ENCODE measurements at places on chromosomes 6 and 20.

- no peak for DNase-seq
Observed at GRCh38 chr6:102137859-102138258, 744.4 kb downstream of the GRIK2 start.

DNA sequence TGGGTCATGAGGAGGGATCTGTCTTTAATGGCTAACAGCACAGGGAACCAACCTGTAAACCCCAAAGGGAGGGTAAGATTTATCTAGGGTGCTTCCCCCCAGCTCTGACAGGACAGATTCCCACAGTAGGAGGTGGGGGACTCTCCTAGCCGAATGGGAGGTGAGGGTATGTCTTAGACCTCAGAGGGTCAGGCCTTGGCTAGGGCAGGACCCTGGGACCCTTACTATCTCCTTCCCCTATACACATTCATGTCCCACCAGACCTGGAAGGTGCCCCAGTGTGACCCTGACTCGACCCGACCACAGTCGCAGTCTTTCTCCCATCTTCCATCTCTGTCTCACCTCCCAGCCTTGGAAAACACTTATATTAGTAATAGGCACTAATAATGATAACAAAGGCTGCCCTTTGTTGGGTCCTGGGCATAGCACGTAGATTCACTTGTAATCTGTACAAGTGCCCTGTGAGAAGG lies 36.8 kb downstream of the VEGFA start:
- no peak for DNase-seq

DNA sequence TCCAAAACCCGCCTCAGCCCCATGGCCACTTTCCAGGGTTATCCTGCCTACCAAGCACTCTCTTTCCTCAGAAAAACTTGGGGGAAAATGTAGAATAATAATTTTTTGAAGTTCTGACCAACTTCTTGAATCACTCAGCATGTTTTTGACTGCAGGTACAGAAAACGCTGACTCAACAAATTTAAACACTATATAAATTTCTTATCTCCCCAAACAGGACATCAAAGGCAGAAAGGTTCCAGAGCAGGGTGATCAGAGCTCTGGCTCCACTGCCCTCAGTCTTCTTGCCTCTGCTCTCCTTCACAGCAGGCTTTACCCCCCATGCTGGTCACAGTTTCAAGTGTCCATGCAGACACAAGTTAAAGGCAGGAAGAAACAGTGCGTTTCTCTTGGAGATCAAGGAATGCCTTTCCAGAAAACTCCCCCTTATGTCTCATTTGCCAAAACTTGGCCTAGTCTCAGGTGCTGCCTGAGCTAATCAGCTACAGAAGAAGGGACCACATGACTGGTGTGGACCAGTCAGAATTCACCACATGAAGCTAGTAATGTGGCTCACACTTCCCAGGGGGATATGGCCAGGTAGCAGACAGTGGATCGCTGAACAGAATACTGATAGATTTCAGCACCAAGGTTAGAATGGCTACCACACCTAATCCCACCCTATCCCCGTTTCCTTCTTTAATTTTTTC lies 24.4 kb upstream of the SLC17A3 start:
- DNase-seq = no peak

DNA sequence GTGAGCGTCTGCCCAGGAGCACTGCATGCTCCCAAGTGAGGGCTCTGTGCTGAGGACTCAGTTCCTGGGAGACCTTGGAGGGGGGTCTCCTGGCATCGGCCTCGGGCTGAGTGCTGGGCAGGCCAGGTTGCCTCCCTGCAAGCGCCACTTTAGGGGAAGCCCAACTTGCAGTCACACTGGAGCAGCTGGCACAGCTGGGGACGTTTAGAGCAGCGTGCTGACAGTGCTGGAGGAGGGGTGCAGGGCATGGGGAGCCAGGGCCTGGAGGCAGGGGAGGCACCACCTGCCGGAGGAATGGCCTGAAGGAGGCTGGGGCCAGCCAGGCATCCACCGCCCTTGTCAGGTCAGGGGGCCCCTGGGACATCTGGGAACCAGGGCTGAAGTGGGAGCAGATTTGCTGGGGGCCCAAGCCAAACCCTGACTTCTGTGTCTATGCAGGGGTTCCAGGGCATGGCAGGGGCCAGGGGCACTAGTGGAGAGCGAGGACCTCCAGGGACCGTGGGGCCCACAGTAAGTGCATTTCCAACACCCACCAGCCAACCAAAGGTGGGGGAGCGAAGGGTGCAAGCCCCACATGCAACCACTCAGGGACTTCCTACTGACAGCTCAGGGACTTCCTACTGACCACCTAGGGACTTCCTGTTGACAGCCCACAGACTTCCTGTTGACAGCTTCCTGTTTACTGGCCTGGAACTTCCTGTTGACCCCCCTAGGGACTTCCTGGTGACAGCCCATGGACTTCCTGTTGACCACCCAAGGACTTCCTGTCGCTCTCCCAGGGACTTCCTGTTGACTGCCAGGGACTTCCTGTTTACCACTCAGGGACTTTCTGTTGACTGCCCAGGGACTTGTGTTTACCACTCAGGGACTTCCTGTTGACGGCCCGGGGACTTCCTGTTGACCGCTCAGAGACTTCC lies 33.6 kb downstream of the COL20A1 start:
- DNase-seq = no peak

GRCh38 chr20:37878835-37879599 lies 23.9 kb upstream of the VSTM2L start:
- DNase-seq = no peak

- DNase-seq = no peak
Observed at GRCh38 chr6:3422435-3423070, 34.3 kb downstream of the SLC22A23 start.

DNA sequence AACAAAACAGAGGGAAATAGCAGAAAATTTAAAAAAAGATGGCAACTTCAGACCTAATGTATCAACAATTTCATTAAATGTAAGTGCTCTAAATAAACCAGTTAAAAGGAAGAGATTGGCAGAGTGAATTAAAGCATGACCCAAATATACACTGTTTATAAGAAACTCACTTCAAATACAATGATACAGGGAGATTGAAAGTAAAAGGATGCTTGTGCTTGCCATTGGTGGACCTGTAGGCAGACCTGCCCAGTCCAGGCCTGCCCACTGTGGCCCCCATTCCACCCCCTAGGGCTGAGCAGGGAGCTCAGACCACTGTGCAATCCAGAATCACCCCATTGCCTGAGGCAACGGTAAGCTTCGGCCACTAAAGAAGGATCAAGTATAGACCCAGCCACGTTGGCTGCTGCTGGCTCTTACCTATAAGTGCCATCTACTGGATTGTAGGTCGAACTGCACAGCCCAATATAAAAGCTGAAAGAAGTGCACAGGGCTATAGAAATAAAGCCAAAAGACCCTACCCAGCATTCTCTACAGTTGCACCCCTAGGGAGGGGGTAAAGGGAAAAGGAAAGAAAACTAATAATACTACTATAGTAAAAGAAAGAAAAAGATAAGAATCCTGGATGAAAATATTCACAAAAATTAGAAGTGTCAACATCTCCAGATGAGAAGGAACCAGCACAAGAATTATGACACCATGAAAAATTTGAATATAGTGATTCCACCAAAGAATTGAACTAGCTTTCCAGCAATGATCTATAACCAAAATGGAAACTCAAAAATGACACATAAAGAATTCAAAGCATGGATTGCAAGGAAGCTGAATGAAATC lies 36.1 kb downstream of the PSMB1 start:
- peak; percentile 89 for DNase-seq

DNA sequence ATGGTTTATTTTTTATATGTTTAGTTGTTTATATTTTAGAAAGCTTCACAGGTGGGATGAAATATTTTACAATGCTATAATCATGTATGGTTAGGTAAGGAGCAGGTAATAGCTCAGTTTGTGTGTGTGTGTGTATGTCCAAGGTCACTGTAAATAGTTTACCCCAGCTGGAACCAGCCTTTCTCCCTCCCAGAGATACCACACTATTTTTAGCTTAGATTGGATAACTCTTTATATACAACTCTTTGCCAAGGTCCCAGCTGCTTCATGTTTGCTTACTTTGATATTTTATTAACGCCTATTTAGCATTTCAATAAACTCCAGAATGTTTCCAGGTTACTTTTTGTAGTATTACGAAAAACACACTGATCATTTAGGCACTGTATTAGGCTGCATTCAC lies 1.8 kb upstream of the PEX7 start:
- DNase-seq = no peak

DNA sequence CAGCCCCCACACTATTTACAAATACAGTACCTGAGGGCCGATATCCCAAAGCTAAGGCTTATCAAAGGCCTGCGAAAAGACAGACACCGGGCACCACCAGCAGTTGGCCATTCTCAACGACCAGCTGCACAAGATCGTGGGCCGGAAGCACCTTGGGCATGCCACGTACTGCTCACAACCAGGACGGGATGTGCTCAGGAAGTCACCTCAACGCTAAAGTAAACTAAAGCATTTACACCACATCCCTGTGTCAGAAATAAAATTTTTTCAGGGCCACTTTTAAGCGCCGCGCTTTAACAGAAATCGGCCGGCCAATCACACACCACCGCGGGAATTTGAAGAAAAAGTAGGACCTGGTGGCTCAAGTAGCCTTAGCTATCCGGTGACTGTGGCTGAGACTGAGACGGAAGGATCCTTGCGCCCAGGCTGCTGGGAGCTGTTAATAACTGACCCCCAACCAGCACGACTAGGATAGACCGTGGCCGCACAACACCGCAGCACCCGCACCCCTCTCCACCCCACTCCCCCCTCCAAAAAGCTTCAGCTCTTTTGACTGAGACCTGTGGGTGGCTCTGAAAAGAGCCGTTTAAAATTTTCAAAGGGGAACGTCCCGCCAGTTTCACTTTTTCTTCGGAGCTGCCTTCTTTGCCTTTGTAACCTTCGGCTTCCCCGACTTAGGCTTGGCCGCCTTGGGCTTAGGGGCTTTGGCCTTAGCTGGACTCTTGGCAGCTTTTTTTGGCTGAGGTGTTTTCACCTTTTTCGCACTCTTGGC lies 131.2 kb upstream of the BTN3A2 start:
- DNase-seq = peak; percentile 71

DNA sequence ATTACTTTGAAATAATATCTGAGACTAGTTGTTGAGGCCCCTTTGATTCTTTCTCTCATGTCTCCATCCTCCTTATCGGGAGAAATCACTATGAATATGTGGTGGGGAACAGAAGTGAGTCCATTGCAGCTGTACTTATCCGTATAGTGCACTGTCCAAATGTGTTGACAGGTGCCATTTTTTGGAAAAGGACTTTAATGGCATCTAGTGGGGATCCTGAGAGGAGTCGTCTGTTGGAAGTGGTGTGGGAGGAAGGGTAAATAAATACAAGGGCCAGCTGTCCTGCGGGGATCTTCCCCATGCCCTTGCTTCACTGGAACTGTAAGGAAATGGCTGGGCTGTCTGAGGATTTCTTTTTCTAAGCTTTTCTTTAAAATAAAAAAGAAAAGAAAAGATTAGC lies 19.4 kb downstream of the TPX2 start:
- DNase-seq = no peak

GRCh38 chr6:170073846-170074245 lies 217.0 kb downstream of the DLL1 start:
- no peak for DNase-seq

DNA sequence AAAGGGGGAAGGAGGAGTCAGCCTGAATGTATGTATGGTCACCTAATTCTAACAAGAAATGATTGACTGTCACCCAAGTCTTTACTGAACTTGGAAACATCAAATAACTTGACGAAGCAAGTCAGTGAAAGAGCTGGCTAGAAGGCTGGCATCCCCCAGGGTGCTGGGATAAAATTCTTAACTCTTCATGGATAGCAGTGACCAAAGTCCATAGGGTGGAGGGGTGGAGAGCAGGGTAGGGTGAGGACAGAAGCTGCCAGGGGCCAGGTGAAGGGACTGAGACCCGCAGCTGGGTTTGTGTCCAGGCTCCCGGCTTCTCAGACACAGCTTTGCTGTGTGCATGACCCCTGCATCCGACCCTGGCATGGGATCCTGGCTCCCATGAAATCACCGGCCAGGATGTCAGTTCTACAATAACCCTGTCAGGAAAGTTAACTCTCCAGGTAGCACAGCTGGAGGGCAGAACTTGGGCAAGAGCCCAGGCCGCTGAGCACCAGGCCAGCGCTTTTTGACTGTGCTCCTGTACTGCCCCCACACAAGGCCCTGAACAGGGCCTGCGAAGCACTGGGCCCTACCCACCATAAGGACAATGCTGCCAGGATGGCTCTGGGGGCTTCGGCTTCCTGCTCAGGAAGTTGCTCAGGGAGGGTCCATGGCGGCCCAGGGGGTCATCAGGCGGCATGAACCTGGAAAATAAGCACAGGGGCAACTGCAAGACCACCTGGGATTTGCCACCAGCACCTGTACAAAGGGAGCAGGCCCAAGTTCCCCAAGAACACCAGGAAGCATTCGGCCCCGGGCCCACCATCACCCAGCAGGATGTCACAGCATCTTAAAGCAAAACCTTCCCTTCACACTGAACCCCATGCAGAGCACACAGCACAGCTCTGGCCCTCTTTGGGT lies 32.5 kb downstream of the ZC3H12D start:
- DNase-seq = no peak

DNA sequence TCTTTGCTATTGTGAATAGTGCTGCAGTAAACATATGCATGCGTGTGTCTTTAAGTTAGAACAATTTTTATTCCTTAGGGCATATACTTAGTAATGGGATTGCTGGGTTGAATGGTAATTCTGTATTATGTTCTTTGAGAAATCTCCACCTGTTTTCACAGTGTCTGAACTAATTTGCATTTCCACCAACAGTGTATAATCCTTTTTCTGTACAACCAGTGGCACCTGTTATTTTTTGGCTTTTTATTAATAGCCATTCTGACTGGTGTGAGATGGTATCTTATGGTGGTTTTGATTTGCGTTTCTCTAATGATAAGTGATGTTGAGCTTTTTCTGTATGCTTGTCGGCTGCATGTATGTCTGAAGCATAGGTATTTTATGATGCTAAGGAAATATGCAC lies 820.8 kb upstream of the MAP3K7 start:
- no peak for DNase-seq

DNA sequence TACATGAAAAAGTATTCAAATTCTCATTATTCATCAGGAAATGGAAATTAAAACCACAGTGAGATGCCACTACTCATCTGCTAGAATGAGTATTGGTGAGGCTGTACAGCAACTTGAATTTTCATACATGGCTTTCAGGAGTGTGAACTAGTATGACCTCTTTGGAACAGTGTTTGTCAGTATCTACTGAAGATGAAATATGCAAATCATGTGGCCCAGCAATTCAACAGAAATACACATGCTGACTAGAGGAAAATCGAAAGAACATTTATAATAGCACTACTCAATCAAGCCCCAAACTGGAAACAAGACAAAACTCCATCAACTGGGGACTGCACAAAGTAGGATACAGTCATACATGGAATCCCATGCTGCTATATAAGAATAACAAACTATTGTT lies 102.2 kb downstream of the DCDC2 start:
- no peak for DNase-seq

DNA sequence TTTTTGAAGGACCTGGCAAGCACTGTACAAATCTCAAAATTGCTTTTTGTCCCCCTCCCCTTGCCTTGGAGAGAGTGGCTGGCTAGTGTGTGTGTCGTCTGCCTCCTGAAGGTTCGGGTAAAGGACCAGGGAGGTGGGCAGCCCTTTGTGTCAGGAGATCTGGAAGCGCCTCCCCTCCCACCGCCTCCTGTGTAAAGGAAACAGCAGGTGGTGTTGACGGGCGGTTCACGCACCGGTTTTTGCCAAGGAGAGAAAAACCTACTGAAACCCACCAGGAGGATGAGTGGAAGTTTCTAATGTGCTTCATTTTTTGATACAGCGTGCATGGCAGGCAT lies 1.2 kb downstream of the ENTPD6 start:
- no peak for DNase-seq

GRCh38 chr6:166587631-166588413 lies 1.3 kb upstream of the RAMACL start:
- DNase-seq = peak; percentile 42

- no peak for DNase-seq
Observed at GRCh38 chr6:158376631-158377081, 64.4 kb downstream of the TULP4 start.

- DNase-seq = peak; percentile 66
Observed at GRCh38 chr20:2872459-2873009, 747 bp upstream of the PTPRA start.
